ENCODE measurements at places on chromosomes 16 and 17.

DNA sequence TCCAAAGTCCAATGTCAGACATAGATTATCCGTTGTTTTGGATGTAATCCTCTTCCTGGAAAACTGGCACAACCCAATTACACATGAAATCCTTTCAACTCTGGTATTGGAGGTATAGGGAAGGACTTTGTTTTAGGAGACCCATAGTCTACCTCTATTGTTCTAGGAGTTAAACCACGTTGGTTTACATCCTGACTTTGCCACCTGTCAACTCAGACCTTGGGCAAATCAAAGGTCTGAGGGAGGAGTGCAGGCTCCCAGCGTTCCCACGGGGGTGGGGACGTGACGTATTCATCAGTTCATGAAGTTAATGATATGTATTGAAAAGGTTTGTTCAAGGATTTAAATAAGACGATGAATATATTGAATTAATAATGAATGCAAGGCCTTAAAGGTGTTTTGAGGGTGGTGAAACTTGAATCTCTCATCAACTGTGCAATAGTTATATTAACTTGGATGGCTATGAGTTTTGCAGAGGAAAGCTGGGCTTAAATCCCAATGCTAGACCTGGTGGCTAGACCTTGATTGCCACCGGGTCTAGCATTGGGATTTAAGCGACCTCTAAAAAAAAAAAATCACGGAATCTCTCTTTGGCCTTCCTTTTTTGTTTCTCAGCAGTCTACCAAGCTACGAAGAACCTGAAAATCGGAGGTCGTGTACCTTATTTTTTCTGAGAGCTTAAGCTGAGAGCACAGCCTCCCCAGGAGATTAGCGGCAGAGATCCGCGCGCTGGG lies 744 bp upstream of the NF1 start:
- DNase-seq, result no peak

GRCh38 chr16:866252-866896 lies 65.8 kb upstream of the GNG13 start:
- DNase-seq, result no peak

DNA sequence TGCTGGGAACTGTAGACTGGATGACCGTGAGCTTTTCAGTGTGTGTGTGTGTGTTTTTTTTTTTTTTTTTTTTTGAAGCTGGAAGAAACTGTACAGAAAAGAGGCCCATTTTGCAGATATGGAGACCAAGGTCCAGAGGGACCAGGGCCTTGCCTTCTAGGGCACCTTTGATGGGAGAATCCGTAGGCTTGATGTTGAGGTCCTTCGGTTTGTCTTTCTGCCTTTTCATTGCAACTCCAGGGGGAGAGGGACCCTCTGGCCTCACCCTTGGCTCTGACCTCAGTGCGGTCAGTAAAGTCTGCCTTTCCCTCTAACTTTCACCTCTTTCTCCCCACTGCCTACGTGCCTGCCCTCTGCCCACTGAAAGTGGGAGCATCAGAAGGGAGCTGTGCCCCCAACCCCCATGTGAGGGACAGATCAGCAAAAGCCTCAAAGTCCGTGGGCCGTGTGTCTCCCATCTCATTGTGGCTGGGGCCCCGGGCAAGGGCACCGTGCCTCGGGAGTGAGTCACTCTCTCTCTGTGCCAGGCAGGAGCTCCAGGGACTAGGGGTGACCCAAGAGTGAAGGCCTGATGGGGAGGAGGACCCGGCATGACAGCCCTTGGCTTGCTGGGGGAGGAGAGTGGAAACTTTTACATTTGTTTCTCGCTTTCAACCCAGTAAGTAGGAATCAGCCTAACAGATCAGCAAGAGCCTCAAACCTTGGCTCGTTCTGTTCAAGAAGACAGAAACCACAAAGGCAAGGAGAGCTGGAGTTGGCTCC lies 123.6 kb downstream of the CMIP start:
- DNase-seq, result no peak

DNA sequence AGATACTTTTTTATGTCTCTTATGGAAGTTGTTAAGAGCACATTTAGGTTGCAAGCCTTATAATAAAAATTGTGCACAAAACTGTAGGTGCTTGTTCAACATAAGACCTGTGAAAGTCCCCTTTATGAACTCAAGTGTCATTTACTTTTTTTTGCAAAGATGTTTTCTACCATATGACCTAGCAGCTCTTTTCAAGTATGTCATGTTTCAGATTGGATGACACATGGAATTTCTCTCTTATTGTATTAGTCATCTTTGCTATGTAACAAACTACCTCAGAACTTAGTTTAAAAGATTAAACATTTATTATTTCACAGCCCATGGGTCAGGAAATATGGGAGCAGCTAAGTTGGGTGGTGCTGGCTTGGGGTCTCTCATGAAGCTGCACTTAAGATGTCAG lies 57.9 kb downstream of the PHKB start:
- DNase-seq, result no peak

GRCh38 chr16:55710466-55710865 lies 54.7 kb downstream of the SLC6A2 start:
- peak; percentile 47 for DNase-seq

DNA sequence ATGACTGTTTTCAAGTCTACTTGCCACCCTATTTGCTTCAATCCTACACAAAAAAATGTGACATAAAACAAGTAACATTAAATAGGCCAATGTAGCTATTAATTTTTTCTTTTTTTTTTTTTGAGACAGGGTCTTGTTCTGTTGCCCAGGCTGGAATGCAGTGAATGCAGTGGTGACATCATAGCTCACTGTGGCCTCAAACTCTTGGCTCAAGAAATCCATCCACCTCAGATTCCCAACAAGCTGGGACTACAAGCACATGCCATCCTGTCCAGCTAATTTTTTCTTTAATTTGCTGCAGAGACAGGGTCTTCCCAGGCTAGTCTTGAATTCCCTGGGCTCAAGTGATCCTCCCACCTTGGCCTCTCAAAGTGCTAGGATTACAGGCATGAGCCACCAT lies 29.4 kb downstream of the ANKFY1 start:
- no peak for DNase-seq

Measured in trophoblast cell (in vitro differentiated cells and primary cell).